ENCODE measurements at places on chromosomes 7 and 10. TPM values are rescaled to one million over a fixed set of nuclear protein-coding genes. Genes with fewer than 3 reads are reported as not detected.

DNA sequence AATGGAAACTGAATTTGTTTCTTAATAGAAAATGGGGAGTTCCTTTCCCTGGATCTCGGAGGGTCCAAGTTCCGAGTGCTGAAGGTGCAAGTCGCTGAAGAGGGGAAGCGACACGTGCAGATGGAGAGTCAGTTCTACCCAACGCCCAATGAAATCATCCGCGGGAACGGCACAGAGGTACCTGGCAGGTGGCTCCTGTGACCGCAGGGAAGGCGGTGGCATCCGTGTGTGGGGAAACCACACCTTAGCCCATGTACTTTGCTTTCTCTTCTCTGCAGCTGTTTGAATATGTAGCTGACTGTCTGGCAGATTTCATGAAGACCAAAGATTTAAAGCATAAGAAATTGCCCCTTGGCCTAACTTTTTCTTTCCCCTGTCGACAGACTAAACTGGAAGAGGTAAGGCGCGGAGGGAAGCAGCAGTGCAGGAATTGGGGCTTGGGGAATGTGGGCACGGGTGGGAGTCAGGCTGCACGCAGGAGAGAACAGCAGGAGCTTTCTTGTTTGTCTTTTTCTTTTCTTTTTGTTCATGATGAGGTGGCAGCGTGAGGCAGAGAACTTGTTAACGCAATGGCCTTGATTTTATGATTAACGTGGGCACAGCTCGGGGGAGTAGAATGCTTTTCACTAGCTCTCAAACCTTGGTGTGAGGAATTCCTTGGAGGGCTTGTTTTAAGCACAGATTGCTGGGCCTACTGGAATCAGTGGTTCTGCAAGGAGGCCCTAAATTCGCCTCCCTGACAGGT, 12.8 kb downstream of the HKDC1 start:
- DNase-seq = no peak

DNA sequence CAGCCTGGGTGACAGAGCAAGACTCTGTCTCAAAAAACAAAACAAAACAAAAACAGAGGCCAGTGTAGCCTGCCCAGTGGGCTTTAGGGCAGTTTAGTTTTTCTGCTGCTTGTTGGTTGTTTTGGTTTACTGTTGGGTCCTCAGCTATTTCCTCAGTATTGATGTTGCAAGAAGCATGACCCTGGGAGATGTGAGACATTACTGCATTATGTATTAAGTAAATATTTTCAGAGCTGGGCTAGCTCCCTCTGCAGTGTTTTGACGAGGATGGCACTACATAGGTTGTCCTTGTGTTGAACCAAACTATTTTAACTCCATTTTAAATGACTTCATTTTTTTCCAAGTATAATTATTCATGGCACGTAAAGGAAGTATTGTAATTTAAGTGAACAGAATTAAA, 4.8 kb downstream of the AKAP9 start:
- DNase-seq = no peak

GRCh38 chr7:83161186-83161585, 1.5 kb downstream of the PCLO start:
- DNase-seq = no peak

GRCh38 chr10:52558090-52558489, 214.5 kb downstream of the MBL2 start:
- no peak for DNase-seq

- no peak for DNase-seq
Measured at GRCh38 chr10:98411768-98412167, 3.2 kb downstream of the PYROXD2 start.

MOGAT3 gene
- not detected for total RNA-seq

- no peak for DNase-seq
Measured at GRCh38 chr7:102320601-102321350, 34.1 kb downstream of the SH2B2 start.

GRK5 gene
- total RNA-seq = 77.6 TPM

DNA sequence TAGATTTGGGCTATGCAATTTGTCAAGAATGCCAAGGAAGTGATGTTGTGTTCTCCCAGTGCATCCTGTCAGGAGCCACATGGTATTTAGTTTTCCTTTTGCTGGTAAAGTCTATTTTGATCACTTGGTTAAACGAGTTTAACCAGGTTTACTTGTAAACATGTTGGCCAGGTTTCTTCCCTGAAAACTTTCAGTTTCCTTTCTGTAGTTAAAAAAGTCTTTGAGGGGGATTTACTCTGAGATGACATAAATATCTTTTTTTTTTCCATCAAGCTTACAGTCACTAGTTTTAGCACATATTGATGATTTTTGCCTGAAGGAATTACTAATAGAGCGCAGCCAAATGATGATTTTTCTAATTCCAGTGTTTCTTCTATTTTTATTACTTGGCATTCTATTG, 320.5 kb downstream of the PHF14 start:
- no peak for DNase-seq

FAM107B gene
- 88.6 TPM for total RNA-seq

MACROH2A2 gene
- 58.3 TPM for total RNA-seq

DNA sequence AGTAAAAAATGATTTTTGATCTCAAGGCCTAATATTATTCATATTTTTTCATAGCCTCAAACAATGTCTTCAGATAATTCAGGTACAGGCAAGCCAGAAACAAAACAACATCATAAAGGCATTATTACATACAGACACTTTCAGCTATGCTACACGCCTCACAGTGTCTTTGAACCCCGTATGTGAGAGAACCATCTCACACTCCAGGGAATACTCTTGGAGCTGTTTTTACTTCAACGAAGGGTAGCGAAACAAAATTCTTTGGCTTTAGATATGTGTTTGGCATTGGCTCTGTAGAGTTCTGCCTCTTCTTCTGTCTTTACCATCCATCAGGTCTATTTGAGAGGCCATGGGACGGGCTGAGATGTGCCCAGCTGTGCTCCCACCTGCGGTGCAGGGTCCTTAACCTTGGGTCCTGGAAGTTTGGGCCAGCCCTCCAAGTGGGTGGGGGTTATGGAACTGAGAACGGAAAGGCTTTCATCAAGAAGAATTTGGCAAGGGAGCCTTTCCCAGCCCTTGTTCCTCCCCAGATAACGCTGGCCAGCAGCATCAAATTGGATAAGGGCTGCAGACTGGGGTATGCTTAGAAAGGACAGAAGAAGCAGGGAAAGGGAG, 276.9 kb downstream of the TCF7L2 start:
- no peak for DNase-seq

MUC12 gene
- total RNA-seq = 1.0 TPM

DNA sequence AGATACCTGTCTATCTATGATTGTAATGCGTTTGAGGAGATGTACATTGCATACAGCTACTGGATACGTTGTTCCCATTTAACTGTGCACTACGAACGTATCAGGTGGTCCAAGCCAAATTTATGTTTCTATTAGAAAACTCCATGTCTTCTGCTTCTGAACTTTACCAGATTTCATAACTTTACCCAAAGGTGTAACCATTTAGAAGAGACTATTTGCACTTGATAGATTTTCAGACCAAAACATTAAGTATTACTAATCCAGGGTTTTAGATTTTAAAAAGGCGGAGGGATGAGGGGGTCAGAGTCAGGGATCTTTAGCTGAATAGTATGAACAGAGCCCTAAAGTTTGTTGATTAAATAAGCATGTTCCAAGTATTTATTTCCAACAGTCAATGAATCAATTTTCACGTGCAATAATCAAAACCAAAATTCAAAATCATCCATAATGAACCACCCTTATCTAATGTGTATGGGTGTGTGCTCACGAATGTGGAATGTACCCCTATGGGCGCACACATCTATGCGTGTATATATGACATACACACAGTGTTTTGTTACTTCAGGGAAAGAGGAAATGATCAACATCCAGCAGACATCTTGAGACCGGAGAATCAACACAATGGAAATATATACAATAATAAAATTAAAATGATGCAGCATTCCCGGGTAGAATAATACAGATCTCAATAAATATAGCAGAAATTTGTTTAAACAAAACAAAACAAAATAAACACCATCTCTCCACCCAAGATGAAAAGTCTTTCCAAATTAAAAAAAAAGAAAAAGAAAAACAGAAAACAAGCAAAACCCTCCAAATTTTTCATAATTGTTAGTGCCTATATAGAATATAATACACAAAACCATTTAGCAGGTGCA, 3.4 kb downstream of the FEZF1 start:
- no peak for DNase-seq

IRF5 gene
- total RNA-seq = not detected

GRCh38 chr7:45238806-45239205, 81.2 kb downstream of the RAMP3 start:
- DNase-seq = no peak

UMAD1 gene
- 5.2 TPM for total RNA-seq

DNA sequence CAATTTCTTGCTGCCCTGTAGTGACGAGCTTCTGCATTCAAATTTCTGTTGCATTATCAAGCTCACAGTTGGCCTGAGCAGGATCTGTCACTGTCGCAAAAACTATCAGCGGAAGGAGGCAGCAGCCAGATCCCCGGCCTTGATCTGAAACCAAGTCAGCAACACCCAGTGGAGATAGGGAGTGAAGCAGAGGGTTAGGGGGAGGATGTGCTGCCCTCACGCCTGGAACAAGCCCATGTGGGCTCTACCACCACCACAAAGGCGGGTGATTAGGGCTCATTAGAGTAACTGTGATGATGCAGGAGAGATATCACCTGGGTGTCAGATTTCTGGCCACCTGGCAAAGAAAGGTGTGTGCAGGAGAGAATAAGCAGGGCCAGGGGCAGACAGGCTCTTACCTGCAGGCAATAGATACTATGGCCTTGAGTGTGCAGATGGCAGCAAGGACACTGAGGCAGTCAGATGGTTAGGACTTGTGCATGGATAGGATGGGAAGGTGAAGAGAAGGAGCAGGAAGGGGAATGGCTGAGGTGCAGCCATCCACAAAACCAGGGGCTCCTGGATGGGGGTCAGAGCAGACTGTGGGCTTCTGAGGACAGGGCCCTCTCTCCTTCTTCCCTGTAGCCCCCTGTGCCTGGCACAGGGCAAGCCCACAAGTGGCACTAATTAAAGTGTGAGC, 417.3 kb downstream of the RPS24 start:
- no peak for DNase-seq

GRM8 gene
- 7.8 TPM for total RNA-seq
